Activated CD8-positive, alpha-beta memory T cell treated with anti-CD3 and anti-CD28 coated beads for 1 hour (primary cell): ENCODE measurements at places on chromosomes 2 and 18.

DNA sequence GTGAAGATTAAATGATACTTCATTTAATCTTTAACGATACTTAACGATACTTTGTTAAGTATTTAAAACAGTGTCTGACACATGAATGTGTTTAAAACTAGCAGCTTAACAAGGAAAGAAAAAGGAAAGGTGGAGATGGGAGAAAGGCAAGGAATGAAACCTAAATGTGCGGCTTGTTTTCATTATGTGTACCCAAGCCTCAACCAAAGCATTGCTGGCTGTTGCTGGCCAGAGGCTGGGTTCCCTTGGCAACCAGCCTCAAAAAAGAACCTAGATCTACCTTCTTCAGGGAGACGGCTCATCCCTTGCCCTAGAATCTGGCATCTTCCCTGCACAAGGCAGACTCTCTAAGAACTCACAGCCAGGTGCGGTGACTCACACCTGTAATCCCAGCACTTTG lies 13.8 kb upstream of the PCBP1 start:
- DNase-seq: no peak

DNA sequence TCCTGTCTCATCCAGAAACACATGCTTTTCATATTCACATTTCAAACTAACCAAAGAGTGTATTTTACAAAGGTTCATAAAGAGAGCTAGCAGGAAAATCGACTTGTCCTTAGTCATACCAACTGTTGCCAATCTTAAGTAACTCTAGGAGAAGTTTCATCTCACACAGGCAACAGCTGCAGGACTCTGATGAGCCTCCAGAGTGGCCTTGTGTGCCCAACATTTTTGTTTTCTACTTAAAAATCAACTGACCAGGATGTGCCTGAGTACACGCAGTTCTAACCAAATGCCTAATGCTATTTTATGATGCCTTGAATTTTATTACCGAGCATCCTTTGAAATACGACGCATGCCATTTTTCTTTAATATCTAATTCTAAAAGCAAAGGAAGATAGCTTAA lies 595.9 kb upstream of the LRRTM4 start:
- DNase-seq: no peak

DNA sequence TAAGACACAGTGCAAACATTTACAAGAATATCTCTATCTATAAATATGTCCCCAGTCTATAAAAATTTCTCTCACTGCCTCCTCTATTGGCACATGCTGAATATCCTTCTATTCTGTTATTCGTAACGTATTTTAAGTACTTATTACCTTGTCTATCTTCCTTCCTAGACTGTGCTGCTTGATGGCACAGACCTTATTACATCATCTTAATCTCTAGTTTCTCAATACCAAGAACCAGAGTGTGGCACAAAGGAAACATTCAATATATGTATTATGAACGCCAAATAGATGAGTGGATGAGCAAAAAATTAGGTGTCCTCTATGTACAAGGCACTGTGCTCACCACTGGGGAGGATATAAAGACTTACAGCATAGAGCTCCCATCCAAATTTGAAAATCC lies 282.8 kb downstream of the NBAS start:
- no peak for DNase-seq

DNA sequence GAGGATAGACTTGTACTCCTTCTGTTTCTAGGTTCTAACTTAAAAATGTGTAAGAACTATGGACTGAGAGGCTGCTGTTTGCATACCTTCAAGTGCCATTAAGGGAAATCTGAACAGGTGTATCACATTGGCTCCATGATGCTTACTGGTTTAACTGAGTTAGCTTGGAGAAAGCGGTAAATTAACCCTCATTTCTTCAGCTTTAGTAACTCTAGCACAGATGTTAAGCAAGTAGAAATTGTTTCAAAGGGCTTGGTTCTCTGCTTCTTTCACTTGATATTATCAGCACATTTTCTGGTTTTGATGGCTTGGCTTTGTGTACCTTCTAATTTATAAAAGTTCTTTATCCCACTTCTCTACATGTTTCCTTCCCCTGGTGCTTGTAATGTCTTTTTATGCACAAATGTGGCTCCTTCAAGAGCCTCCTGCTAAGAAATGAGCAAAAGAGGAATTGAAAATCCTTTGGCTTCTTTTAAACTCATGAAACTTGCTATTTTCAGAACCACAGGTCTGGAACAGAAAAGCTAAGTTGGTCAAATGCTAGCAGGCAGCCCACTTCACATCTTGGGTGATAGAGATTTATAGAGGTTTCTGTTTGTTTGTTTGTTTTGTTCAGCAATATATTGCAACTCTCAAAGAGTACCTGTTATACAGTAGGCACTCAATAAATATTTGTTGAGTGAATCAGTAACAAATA lies 249.9 kb upstream of the THUMPD2 start:
- no peak for DNase-seq

- DNase-seq: no peak
Observed at GRCh38 chr2:501130-501529, 176.1 kb downstream of the TMEM18 start.

DNA sequence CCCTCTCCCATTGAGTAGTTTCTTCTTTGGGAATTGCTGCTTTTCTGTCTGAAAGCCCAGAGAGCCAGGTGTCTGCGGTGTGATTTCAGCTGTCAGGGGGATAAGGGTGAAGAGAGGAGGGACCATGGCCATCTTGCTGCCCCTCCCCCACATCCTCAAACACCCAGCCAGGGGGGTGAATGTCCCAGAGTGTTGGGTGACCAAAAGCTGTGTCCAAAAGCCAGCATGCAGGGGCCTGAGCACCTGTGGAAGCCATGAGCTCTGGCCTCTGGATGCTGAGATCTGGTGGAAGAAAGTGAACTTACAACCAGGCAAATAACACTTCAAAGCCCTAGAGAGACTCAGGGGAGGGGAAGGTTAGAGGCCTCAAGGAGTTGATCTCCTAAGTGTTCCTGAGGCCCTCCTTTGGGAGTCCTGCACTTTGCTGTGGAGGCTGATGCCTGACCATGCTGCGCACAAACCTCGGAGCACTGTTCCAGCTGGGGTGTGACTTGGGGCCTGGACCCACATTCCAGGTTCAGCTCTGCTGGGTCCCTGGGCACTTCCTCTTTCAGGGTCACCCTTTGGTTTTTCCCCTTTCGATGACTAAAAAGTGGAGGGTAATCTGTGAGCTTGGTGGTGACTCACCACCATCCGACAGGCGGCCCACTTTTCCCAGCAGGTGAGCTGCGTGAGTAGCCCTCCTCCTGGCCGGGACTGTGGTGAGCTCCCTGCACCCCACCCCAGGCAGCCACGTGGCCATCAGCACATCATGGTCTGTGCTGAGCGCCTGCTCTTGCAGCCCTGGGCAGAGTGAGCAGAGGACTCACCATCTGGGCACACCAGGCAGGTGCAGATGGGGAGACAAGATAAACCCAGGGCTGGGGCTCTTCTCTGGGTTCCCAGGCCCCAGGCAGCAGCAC lies 66.8 kb upstream of the FOSL2 start:
- DNase-seq: no peak

- no peak for DNase-seq
Observed at GRCh38 chr2:43220760-43221123, 5.7 kb downstream of the ZFP36L2 start.

GRCh38 chr2:71551631-71551915 lies 98.2 kb downstream of the DYSF start:
- DNase-seq: no peak

GRCh38 chr2:188582211-188582610 lies 290.5 kb downstream of the GULP1 start:
- DNase-seq: no peak

DNA sequence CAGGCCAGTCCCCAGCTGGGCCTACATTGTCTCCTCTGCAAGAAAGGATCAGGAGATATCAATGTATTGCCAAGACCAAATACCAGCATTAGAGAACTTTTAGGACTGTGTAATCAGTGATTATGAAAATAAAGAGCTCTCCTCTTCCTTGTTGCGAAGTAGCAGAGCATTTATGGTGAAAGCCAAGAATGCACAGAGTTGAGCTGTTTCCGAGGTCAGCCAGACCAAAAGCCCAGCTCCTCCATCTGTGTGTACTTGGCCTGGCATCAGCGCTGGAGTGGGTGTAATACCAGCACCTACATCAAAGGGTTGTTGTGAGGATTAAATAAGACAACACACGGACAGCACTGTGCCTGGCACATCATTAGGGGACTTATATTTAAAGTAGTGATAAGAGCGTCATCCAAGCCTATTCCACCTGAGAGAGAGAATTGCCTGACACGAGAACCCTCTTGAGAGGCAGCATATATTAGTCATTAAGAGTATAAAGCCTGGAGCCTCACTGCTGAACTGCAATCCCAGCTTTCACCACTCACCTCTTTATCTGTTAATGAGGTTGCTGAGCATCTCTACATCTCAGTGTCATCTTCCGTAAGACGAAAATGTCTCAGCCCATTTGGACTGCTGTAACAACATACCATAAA lies 7.4 kb upstream of the SLC16A14 start:
- DNase-seq: no peak

GRCh38 chr2:168732100-168732499 lies 70.3 kb upstream of the NOSTRIN start:
- DNase-seq: no peak

GRCh38 chr2:27627963-27628766 lies 647 bp downstream of the CCDC121 start:
- no peak for DNase-seq

DNA sequence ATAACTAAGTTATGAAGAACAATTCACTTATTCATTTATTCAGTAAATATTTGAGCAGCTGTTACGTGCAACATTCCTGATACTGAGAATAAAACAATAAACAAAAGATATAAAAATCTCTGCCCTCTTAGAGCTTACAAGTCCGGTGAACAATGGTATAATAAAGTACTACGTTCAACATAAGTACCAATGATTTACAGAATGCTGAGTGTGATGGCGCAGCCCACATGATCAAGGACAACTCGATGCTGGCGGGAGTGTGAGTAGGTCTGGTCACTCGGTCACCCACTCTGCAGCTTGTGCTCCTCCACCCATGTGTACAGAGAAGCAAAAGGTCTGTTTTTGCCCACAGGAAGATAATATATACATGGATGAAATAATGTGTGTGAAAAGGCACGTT lies 254.3 kb downstream of the BCL11A start:
- DNase-seq: no peak

GRCh38 chr2:111049792-111050640 lies 70.7 kb upstream of the BCL2L11 start:
- DNase-seq: no peak

- no peak for DNase-seq
Observed at GRCh38 chr2:128198656-128199055, 107.7 kb downstream of the UGGT1 start.

DNA sequence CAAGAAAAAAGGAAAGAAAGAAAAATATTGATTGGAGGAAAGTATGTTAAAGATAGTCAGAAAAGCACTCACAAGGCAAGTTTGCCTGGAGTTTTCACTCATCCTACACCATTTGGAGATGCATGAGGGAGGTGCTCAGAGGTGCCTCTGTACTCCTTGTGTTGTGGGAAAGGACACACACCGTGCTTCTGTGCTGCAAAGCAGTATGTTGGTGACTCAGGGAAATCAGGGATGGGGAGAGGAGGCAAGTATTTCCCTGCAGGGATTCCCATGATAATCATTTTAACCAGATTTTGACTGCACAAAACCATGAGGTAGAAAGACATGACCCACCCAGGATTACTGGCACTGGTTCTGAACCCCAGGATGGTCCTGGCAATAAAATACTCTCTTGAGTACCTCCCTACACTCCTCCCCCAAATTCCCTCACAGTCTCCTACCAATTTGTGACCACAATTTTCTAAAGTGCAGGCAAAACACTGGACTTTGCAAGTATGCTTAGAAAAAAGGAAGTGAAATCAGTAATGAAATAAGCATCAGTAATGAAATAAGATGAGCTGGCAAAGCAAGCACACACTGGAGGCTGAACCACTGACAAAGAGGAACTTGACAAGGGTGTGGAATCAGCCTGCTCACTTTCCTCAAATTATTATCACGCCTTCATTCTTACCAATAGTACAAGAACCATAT lies 155.5 kb upstream of the ACVR2A start:
- no peak for DNase-seq

GRCh38 chr2:235219048-235219447 lies 267.2 kb downstream of the SH3BP4 start:
- no peak for DNase-seq

DNA sequence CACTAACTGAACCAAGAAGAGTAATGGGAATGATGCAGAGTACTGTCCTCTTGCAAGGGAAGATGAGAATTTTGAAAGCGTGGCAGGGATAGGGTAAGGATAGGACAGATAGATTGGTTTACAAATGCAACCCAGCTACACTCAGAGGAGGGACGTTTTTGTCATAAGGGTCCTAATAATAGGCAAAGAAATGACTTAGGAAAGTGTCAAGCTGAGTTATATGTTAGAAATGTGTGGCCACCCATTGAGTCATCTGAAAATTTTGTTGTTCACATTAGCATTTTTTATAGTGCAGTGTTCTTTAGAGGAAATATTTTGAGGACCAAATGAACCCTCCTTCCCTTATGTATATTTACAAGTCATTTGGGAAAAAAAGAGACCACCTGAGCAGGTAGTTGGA lies 137.5 kb downstream of the PHLPP1 start:
- no peak for DNase-seq

- no peak for DNase-seq
Observed at GRCh38 chr2:101278925-101279324, 26.2 kb downstream of the CNOT11 start.

DNA sequence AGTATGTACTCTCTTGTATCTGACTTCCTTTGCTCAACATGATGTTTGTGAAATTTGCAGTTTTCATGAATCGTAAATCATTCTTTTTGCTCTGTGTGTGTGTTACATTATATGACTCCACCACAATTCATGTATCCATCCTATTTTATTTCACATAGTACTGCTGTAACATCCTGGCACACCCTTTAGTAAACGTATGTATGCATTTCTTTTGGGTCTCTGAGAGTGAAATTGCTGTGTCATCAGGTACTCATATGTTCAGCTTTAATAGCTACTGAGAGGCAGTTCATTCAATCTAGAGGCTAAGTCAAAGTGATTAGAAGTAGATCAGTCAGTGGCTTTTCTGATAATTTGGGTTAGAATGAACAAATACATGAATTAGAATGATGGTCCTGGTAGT lies 118.8 kb downstream of the ESCO1 start:
- no peak for DNase-seq
